ENCODE measurements at places on chromosomes 12 and 14. TPM values are rescaled to one million over a fixed set of nuclear protein-coding genes. Genes with fewer than 3 reads are reported as not detected.

DNA sequence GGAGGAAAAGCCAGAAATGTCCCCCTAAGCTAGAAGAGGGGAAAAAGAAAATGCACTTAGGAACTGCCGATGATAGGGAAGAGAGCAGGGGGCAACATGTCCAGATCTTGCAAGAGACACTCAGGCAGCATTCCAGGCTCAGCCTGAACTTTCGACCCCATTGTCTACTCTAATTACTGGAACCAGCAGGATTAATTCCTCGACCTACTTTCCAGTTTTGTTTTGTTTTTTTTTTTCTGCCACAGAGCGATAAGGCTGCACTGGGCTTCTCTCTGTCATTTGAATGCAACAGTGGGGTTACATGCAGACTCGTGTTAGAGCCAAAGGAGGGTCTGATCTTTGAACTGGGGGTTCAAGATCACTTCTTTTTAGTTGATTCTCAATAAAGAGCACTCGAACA lies 68.7 kb upstream of the MED13L start:
- peak; percentile 47 for DNase-seq

The DPPA3 gene
- polyA plus RNA-seq: not detected

DNA sequence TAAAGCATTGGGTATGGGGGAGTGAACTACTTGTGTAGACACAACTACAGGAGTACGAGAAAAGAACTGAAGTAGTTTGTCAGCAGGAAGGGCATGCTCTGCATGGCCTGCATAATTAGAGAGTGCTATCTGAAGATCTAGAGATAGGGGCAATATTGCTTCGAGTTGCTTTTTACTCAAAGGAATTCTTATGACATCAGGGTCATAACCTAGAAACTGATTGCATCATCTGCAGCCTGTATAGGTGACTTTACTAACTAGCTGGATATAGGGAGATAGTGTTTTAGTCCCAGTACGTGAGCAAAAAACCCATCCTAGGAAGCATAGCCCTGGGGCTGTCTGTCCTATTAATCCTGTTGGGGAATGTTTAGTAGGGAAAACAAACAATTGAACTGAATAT lies 39.8 kb downstream of the TMTC3 start:
- DNase-seq: no peak

DNA sequence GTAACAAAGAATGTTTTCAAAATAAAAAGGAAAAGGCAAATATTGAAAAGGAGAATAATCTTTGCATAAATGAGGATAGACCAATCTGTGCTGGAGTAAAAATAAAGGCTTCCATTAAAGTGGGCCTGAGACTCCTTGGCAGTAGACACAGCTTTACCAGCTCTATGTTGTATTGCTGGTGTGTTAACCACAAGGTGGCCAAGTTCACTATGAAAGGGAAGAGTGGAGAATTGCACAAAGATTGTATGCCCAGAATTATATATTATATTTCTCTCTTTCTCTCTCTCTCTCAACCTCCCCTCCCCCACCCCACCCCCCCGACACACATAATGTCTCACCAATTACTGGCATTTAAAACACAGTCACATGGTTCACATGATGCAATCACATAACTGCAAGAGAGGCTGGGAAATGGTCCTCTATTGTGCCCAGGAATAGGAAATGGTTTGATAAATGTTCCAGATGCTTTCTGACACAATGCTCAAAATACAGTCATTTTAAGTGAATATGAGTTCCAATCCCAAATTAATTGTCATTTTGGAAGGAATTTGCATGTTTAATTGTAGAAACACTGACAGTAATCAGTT lies 222.6 kb upstream of the SYT1 start:
- DNase-seq: no peak

The MYO1H gene
- polyA plus RNA-seq: not detected

The RASSF3 gene
- polyA plus RNA-seq: 11.1 TPM

DNA sequence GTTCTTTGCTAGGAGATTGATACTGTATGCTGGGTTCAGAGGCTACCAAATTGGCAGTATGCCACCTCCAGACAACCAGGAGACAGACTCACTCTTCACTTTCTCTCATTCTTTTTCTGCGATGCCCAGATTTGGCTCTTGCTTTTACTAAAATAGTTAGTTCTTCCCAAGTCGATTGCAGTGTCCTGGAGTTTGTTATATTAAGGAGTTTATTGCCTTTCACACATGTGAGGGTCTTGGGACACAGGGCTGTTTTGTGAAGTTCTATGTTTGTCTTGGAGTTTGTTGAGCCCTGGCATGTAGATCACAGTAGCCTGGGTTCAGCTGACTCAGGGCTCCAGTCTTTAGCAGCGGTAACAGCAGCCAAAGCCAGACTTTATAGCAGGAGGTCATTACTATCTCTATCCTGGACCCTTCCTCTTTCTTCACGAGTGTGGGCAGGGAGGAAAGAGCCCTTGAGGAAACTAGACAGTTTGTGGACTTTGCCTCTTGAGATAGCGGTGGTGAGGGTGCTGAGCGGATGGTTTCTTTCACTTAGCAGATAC lies 1.6 kb downstream of the MLEC start:
- DNase-seq: no peak

- DNase-seq: no peak
Observed at GRCh38 chr12:120759591-120760348, 34.1 kb downstream of the ACADS start.

GRCh38 chr12:52004042-52004648 lies 2.6 kb upstream of the TAMALIN start:
- DNase-seq: peak; percentile 67

- no peak for DNase-seq
Observed at GRCh38 chr12:42277396-42278127, 39.5 kb upstream of the YAF2 start.

GRCh38 chr12:131617179-131617578 lies 93.7 kb upstream of the SFSWAP start:
- DNase-seq: no peak

- no peak for DNase-seq
Observed at GRCh38 chr12:79591988-79592387, 98.8 kb downstream of the PAWR start.

- DNase-seq: no peak
Observed at GRCh38 chr12:97482143-97482693, 19.6 kb downstream of the RMST start.

GRCh38 chr12:26101350-26101734 lies 23.5 kb downstream of the BHLHE41 start:
- no peak for DNase-seq

GRCh38 chr14:100536121-100536510 lies 51.1 kb downstream of the BEGAIN start:
- peak; percentile 73 for DNase-seq

DNA sequence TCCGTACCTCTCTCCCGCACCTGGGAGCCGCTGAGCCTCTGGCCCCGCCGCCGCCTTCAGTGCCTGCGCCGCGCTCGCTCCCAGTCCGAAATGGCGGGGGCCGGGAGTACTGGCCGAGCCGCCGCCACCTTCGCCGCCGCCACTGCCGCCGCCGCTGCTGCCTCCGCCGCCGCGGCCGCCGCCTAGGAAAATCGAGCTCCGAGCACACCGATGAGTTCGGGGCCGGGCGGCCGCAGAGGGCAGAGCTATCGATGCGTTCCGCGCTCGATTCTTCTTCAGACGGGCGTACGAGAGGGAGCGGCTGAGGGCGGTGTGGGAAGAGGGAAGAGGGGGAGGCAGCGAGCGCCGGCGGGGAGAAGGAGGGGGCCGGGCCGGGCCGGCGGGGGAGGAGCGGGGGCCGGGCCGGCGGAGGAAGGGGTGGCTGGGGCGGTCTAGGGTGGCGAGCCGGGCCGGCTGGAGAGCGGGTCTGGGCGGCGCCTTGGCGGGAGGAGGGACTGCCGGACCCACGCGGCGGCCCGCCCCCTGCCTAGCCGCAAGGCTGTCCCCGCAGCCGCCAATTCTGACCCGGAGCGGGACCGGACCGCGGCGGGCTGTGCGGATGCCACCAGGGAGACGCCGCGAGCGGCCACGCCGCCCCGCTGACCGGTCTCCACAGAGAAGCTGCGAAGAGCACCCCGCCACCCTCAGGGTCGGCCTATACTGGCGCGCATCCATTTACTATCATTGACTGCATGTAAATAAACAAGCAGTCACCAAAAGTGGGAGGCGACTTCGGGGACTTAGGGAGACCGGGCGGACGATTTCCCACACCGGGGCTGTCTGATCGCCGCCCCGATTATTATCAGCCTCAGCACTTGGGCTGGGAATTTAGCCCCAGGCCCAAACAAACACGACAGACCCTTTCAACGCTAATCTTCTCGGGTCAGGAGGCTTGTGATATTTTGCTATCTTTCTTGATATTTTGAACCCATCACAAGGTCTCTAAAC lies at the start of gene KRAS:
KRAS (minus strand) TSS at position 186 of the 987 bp plus-strand sequence.
- DNase-seq: peak; percentile 97

- no peak for DNase-seq
Observed at GRCh38 chr12:69417741-69418167, 52.4 kb upstream of the FRS2 start.

DNA sequence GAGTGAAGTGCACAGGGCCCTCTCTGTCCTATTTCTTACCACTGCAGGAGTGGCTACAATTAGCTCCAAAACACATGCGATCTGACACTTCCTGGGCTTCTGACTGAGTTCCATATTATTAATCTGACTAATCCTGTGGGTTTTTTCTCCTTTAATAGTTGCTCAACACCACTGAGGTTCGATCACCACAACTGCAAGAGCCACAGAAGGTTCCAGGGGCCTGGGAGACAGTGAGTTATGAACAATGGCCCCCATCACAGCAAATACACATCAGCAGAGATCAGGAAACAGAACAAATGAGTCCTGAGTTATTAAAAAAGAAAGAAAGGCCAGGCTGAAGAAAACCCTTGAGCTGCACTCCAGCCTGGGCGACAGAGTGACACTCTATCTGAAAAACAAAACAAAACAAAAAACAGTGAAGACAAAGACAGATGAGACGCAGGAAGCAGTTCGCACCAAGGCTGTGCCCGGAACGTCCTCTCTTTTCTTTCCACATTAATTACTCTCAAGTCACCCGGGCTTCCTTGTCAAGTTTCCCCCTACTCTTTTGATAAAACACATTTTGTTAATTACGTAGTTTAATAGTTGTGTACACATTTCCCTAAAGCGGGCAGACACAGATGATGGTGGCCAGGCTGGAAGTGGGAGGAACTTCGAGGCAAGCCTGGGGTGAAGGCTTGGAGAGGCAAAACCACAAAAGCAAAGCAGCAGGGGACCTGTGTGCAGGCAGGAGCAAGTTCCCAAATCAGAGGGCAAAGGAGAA lies 42.7 kb downstream of the CDC42BPB start:
- no peak for DNase-seq

DNA sequence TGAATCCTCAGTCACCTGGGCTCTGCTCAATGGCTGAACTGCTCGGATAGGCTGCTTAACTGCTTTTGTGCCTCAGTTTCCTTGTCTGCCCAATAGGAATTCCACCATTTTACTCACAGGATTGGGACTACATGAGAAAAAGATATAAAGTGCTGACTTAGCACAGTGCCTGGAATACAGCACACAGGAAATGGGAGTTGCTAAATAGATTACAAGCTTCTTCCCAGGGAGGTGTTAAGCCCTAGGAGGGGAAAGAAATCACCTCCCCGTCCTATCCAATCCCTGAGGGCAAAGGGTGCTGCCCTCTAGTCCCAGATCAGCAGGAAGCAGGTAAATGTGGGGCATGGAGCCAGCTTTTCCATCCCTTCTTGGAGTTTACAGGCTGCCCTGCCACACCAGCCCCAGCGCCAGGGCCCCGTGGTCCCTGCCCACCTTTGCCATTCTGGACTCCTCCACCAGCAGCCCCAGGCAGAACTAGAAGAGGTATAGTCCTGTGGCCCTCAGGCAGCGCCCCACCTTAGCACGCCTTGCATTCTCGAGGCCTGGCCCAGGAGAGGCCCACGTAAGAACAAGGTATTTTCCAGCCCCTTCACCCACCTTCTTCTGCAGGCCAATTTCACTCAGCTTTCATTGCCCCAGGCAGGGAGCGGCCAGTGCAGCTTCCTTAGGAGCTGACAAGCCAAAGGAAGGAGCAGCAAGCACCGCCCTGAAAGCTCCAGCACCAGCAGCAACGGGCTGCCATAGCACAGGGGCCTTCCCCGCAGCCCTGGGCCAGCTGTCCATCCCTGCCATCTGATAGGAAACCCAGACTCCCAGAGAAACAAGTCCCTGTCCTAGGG lies 28.8 kb upstream of the RPLP0 start:
- peak; percentile 79 for DNase-seq

- DNase-seq: peak; percentile 81
Observed at GRCh38 chr14:92997343-92998061, 74.6 kb downstream of the CHGA start.

DNA sequence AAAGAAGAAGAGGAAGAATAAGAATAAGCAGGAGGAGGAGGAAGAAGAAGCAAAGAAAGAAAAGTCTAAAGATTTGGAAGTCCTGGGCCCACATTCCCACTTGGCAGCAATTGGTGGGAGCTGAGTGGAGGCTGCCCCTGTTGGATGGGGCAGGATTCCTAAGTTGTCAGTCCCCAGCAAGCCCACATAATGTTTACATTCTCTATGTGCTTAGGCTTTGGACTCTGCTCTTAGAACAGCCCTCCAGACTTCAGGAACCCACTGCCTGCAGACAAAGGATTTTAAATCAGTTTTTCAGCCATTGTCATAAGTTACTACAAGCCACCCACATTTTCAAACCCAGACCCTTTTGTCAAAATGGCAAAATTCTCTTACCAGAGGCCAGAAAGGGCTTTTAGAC lies 92.0 kb downstream of the OTX2 start:
- no peak for DNase-seq

DNA sequence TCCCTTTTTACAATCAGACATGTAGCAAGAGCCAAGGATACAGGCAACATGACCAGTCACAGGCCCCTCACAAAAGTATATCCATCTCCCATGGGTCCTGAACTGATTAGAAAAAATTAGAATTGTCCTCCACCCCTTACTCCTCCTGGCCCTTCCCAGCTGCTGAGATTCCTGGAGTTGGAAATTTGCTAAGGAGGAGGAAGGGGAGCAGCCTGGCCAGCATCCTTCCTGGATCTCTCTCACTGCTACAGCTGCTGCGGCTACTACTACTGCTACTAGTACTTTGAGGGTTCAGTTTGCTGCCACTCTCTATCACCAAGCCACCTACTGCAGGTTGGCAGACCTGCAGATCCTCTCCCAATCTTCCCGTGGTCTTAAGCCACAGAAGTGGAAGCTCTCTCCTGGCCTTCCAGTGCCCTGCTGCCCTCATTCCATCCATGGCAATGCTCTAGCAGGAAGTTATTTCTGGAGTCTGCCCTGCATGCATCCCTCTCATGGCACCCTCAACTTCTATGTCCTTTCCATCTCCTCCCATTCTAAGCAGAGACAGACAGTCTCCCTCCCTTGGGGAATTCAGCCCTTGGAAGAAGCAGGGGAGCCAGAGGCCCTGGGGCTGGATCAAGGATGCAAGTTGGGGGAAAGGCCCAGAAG lies 1.0 kb downstream of the ITGA7 start:
- no peak for DNase-seq

DNA sequence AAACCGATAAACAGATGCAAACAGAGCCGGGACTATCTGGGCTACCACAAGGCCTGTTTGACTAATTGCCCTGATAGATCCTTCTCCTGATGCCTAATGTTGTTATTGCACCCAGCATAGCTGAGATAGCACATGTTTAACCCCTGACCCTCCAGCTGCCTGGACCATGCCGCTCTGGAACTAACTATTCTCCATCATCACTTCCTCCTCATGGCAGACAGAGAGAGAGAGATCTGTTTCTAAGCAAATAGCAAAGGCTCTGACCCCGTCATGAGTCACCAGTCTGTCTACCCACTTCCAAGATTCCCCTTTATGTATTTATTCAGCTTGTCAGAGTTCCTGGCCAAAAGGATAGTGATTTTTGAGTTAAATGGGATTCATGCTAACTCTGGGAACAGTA lies 58.2 kb upstream of the FLRT2 start:
- peak; percentile 3 for DNase-seq

The RASSF8 gene
- 17.9 TPM for polyA plus RNA-seq
